ENCODE measurements at places on chromosomes 16 and 17. TPM values are rescaled to one million over a fixed set of nuclear protein-coding genes. Genes with fewer than 3 reads are reported as not detected.

The IGSF6 gene
- 9.1 TPM for total RNA-seq

The UNC13D gene
- 30.9 TPM for total RNA-seq

The IL21R gene
- total RNA-seq: 1.7 TPM

The ALKBH5 gene
- 96.3 TPM for total RNA-seq

The EXOC3L1 gene
- total RNA-seq: 1.3 TPM

The TEKT1 gene
- 0.89 TPM for total RNA-seq

The ASGR2 gene
- total RNA-seq: 1.1 TPM

The KRTAP4-4 gene
- not detected for total RNA-seq

The CHD9NB gene
- total RNA-seq: 7.5 TPM

The RUNDC3A gene
- total RNA-seq: 2.9 TPM

The NAA60 gene
- 41.3 TPM for total RNA-seq

The RBFOX1 gene
- total RNA-seq: 1.1 TPM

The SP6 gene
- total RNA-seq: 0.62 TPM

The FBXW10 gene
- not detected for total RNA-seq

The TPPP3 gene
- 12.5 TPM for total RNA-seq

The LYZL6 gene
- total RNA-seq: not detected

The UMOD gene
- not detected for total RNA-seq

The KRT17 gene
- not detected for total RNA-seq

The PYY gene
- total RNA-seq: not detected

The KRTAP4-3 gene
- not detected for total RNA-seq

The FOXC2 gene
- total RNA-seq: 20.0 TPM

The PITPNM3 gene
- 4.3 TPM for total RNA-seq

The SLC9A5 gene
- total RNA-seq: 1.2 TPM
